ENCODE measurements at places on chromosomes 13 and 19. TPM values are rescaled to one million over a fixed set of nuclear protein-coding genes. Genes with fewer than 3 reads are reported as not detected.
A peak's percentile ranks its signal among the peaks of the same experiment; 100 is the strongest.

FBXO27 gene
- total RNA-seq, result 4.7 TPM

GRCh38 chr13:100315522-100315921, 226.6 kb downstream of the PCCA start:
- DNase-seq, result no peak

GRCh38 chr13:37736045-37736444, 133.5 kb downstream of the TRPC4 start:
- DNase-seq, result no peak

GRCh38 chr19:18419699-18420460, 682 bp downstream of the SSBP4 start:
- no peak for DNase-seq

DNA sequence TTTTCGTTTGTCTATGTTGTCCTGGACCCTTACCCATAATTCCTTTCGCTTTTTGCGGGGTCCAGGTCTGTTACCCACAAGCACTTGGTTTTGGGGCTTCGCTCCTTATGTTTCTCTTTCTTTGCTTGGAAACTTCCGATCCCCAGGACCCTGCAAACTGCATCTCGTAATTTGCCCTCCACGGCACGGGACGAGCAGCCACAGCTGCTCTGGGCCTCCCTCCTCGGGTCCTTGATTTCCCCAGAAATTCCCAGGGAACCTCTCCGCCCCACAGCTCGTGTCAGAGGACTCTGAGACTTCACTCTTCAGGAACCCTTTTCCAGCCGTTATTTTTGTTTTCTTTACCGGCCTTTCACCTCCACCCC, 599 bp downstream of the SNRNP70 start:
- no peak for DNase-seq

SPC24 gene
- 44.5 TPM for total RNA-seq

- no peak for DNase-seq
These were observed 325.8 kb downstream of the LMO7 start for GRCh38 chr13:75961911-75962310.

GRCh38 chr13:79805317-79805716, 324.4 kb downstream of the NDFIP2 start:
- DNase-seq, result no peak

DNA sequence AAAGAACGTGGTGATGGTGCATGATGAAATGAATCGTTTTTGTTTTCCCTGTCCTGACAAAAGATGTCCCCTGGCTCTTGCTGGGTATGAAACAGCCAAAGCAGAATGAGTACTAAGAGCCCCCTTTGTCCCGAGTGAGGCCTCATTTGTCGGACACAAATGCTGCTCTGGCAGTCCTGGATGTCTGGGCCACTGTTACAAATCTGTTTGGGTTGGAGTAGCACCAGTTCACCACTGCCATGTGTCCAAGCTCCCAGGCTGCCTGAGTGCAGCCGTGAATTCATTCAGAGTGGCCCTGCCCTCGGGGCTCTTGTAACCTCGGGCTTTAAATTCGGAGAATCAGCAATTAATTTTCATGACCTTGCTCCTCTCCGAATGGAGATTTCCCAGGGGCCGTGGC, 182.4 kb downstream of the NUFIP1 start:
- no peak for DNase-seq

- peak; percentile 28 for DNase-seq
These were observed 1230.9 kb upstream of the SLC10A2 start for GRCh38 chr13:104297075-104297474.

KLK13 gene
- not detected for total RNA-seq

DNA sequence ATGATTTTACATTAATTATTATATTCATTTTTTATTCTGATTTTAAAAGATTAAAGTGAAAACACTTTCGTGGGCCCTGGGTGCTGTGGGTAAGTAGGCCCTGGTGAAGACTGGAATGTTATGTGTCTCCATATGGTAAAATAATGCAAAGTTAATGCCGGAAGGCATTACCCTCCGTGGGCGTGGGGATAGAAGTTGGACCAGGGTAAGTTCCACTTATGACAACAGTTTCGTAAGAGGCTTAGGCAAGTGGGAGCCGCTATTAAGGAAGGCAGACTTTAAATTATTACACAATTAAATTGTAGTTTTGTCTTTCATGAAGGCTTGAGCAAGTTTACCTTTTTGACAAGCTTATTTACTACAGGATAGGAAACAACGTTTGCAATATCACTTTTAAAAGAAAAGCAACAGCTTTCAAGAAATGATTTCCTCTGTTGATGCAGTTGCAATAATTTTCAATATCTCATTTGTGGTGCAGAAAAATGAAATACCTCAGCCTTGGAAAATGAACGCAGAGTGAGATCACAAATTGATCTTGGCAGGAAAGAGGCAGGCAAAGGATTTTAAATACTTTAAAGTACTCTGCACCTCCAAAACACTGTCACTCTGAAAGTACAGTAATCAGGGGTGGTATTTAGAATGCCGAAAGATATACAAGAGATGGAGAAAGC, 310.6 kb downstream of the DCT start:
- DNase-seq, result peak; percentile 5

DNA sequence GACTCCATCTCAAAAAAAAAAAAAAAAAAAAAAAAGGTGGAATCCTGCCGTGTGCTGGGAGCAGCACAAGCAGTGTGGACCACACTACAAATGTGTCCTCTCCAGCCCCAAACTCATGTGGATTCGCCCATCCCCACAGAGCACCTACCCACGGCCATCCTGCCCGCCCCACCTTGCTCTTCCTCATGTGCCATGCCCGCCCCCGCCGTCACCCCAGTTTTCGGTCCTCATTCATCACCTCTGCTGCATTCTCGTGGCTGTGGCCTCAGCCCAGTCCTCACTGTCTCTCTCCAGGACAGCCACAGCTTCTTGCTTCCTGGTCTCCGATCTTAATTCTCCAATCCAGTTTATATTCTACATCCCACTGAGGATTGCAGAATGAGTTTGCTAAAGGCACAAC, 80.0 kb upstream of the TM9SF2 start:
- no peak for DNase-seq

ZNF136 gene
- 5.2 TPM for total RNA-seq

LGALS4 gene
- not detected for total RNA-seq

- DNase-seq, result peak; percentile 36
These were observed 1.6 kb upstream of the ZNF556 start for GRCh38 chr19:2865334-2866100.

- no peak for DNase-seq
These were observed 80.1 kb downstream of the DACH1 start for GRCh38 chr13:71786875-71787274.

- no peak for DNase-seq
These were observed at the start of gene ARHGAP35 for GRCh38 chr19:46860846-46861690. ARHGAP35 (plus strand) TSS chr19:46860997; CDS start chr19:46918676, 57,679 bp downstream.

DNA sequence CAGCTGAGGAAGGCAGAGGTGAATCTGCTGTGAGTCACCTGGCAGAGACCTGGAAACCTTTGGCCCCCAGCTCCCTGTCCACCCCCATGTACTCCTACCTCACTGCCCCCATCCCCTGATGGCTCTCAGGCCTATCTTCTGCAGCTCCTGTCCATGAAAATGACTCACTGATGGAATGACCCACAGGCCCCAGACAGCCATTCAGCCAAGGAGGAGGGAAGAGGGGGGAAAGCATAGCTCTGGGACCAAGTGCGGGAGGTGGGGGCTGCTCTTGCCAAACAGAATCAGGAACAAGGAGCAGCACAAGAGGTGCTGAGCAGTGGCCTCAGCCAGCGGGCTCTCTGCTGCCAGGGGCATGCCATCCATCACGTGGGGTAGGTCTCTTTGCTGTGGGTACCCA, 111.4 kb upstream of the C1QTNF9B start:
- no peak for DNase-seq

GRCh38 chr13:25291691-25292090, 4.4 kb upstream of the MTMR6 start:
- no peak for DNase-seq

- no peak for DNase-seq
These were observed 449.8 kb downstream of the FGF9 start for GRCh38 chr13:22120646-22121045.
